Right atrium auricular region (tissue), 2 donors: ENCODE measurements at places on chromosomes 5 and 9. TPM values are rescaled to one million over a fixed set of nuclear protein-coding genes. Genes with fewer than 3 reads are reported as not detected.

CER1 gene
- not detected for total RNA-seq

FAM169A gene
- 4.2 TPM for total RNA-seq

PCDHGA3 gene
- total RNA-seq = 7.0 TPM

FGF18 gene
- 2.7 TPM for total RNA-seq

HTR1A gene
- not detected for total RNA-seq

CDKN2B gene
- 3.9 TPM for total RNA-seq

SIT1 gene
- not detected for total RNA-seq

SMU1 gene
- total RNA-seq = 12.2 TPM

GRCh38 chr9:98154678-98155077, 35.7 kb upstream of the TRIM14 start:
- DNase-seq = no peak

DNA sequence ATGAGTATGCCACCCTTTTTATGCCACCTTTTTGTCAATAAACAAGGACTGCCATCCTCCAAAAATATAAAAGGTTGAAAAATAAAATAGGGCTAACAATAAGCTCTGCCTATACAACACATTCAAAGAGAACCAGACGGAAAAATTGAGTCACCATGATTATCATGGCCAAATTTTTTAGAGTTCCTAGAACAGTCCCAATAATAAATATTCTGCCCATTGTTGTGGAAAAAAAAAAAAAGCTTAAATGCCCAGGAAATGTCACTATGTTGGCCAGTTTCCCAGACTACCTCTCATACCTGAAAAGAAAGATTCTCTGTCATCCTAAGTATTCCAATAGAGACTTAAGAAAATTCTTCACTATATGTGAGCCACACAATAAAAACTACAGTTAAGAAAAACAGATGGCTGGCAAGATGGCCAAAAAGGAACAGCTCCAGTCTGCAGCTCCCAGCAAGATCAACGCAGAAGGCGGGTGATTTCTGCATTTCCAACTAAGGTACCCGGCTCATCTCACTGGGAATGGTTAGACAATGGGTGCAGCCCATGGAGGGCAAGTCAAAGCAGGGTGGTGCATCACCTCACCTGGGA, 149.0 kb downstream of the TMEM161B start:
- no peak for DNase-seq

DNA sequence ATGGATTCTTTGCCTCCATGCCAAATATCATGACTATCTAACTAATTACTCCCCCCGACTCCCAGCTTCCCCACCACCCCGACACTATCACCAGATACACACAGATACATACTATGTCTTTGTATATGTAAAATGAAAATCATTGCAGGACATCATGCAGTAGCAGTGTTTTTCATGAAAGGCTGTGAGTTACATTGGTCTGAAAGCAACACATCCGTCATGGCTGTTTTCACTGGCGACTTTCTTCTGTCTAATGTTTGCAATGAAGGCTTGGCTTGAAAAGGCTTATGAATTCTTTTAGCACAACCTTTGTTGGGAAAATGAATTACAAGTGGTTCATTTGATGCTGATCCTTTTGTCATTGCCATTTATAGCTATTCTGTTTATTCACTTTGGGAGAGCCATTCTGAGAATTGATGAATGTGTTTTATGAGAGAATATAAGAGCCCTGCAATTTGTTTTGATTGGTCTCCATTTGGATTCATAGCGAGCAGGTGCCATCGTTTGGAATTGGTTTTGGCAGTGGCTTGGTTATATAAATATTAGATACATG, 103.4 kb downstream of the PIP5K1B start:
- DNase-seq = no peak

GRCh38 chr5:35804201-35804653, 52.5 kb upstream of the IL7R start:
- no peak for DNase-seq

DNA sequence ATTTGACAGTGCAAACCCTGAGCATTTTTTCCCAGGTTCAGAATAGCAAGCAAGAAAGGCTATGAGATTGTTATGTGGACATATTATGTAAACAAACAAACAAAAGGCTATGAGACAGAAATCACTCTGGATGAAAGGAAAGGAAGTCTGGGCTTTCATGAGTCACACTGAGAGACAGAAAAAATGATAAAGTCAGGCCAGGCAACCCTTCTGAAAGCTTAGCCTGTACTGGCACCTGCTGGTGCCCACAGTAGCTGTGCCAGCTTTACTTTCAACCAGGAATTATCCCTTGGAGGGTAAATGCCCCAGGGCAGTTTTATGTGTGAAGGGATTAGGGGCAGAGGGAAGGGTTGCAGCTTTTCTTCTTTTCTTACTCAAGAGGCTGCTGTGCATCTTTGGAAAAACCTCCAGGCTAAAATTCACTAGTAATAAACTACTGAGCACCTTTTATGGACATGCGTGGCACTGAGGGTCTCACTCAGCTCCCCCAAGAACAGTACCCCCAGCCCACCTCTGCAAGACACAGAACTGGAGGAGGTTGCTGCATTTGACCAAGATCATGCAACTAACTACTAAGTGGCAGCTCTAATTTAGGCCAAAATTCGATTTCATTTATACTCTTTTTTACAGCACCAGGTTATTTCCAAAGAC, 41.7 kb downstream of the ACTL7B start:
- DNase-seq = no peak

- DNase-seq = no peak
Measured at GRCh38 chr5:78496373-78496772, 136.0 kb downstream of the SCAMP1 start.
